ENCODE measurements at places on chromosomes 2 and 18.
A peak's percentile ranks its signal among the peaks of the same experiment; 100 is the strongest.

DNA sequence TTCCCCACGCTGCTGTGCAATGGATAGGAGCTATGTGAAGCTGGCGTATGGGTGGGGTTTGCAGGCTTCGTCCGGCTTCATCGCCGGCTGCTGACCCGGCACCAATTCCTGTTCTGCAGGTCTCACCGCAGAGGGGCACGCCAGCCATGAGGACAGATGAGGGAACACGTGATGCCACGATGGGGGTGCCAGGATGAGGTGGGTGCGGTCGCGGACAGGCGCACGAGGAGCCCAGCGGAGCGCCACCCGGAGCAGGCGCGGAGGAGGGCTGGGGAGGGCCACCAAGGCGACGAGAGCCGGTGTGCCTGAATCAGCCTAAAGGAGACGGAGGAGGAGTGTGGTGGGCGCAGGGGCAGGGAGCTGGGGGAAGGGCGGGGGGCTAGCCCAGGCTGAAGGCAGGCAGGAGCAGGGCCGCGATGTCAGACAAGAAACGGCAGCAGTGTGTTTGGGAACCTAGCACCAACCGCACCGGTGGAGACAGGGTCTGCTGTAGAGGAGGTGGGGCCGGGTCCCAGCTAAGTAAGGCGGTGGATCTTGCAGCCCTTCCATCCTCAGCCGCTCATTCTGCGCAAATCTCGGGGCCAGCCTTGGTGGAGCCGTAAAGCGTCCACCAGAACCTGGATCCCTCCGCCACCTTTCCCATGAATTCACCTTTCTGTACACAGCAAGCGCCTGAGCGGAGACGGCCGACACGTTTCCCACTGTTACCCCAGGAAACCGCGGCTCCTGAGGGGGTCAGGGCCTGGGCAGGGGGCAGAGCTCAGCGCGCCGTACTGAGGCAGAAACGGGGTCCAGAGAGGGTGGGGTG is 17.0 kb upstream of the CD8A start:
- DNase-seq, result no peak

DNA sequence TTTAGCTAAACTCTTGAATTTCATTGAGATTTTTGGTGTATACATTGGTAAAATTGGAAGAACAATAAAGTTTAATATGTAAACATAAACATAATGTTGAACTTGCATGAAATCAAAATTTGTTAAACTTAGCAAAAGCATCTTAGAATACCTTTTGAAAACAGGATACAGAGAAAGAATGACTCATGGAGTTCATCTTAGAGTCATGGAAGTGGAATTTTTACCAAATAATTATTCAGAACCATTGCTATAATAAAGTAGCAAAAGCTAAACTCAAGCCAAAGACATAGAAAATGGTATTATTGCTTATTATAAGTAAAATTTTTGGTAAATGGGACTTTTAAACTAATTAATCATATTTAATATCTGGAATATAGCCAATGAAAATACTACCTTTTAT is 841.6 kb upstream of the SLC39A10 start:
- no peak for DNase-seq

DNA sequence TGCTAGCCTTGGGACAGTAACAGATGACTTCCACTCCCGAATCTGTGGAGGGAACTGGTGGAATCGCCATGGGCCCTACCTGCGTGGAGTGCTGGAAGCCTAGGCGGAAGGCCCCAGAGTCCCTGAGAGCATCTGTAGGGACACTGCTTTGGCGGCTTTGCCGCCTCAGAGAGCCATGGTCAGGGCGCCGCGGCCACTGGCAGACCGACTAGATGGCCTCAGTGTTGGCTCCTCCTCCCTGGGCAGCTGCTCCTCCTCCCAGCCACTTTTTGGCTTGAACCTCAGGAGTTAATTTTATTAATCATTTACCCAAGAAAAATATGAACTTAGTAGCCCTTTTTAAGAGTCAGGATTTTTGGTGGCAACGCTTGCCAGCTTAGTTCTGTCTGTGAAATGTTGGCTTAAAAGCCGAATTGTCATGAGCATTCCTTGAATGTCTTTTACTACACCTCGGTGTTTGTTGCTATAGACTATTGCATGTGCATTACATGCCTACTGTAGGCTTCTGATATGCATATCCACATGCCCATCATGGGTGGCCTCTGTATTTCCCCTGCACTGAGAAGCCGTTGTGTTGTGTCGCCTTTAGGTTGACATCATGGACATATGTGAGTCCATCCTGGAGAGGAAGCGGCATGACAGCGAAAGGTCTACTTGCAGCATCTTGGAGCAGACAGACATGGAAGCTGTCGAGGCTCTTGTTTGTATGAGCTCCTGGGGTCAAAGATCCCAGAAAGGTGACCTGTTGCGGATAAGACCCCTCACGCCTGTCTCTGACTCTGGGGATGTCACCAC is 2.4 kb downstream of the KLF11 start:
- DNase-seq, result no peak

DNA sequence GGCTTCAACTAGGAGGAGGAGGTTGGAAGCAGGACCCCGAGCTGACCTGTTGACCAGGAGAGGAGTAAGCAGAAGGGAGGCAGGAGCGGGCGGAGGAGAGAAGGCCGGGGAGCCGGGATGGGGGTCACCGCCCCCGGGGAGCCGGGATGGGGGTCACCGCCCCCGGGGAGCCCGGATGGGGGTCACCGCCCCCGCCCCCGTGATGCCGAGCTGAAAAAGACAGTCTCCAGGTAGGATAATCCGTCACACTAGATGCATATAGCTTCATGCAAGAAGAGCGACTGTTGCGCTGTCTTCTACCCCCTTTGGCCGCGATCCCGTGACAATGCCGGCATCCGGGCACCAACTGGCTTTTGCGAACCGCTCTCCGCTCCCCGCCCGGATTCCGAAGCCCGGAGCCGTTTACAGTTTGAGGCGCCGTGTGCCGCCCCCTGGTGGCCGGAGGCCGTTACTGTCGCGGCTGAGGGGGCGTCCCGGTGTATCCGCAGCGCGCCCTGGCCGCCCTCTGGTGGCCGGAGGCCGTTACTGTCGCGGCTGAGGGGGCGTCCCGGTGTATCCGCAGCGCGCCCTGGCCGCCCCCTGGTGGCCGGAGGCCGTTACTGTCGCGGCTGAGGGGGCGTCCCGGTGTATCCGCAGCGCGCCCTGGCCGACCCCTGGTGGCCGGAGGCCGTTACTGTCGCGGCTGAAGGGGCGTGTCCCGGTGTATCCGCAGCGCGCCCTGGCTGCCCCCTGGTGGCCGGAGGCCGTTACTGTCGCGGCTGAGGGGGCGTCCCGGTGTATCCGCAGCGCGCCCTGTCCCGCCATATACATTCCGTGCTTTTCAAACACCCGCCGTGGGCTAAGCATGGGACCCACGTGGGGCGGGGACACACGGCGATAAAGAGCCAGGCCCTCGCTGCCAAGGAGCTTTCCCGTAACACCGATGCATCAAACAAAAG is 89.6 kb downstream of the ACTR3 start:
- peak; percentile 84 for DNase-seq

GRCh38 chr2:95091885-95092555 is 29.6 kb downstream of the MRPS5 start:
- no peak for DNase-seq

DNA sequence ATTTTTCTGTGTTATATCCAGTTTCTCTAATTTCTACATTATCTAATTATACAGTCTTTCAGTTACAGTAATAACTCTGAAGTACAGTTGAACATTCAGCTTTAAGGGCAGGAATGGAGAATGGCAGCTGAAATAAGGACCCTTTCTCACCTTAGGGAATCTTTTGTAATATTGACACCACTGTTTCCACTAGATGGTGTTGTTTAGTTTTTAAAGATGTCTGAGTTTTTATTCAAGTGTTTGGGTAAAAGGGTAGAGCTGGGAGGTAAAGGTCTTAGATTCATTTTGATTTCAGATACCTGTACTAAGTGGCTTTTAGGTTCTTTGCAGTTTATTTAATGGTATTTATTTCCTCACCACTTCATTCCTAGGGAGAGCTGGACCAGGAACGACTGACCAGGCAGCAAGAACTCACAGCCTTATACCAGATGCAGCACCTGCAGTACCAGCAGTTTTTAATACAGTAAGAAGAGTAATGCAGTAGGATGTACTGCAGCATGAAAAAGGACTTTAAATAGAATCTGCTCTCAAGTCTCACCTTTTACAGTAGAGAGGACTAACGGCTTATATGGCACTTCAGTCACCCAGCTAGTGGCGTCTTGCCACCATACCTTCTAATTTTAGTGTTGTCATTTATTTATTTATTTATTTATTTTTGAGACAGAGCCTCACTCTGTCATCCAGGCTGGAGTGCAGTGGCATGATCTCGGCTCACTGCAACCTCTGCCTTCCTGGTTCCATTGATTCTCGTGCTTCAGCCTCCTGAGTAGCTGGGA is 33.2 kb upstream of the KCNJ13 start:
- no peak for DNase-seq

- no peak for DNase-seq
These were observed 205.7 kb downstream of the BCL11A start for GRCh38 chr2:60347781-60348180.

DNA sequence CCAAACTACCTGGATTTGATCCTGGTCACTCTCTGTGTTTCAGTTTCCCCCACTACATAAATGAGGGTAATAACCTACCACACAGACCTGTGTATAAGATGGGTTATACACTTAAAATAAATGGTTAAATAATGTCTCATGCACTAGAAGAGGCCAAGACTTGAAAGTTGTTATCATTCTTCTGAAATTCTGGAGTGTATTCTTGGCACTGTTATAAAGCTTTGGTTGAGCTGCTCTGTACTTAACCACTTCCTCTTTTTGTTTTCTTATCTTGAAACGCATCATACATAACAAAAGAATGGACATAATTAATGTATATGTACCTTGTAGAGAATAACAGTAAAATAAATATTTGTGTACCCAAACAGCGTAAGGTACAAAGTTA is 281.0 kb downstream of the AFF3 start:
- DNase-seq, result no peak

- DNase-seq, result no peak
These were observed 329.7 kb upstream of the MEIS1 start for GRCh38 chr2:66105066-66105753.

DNA sequence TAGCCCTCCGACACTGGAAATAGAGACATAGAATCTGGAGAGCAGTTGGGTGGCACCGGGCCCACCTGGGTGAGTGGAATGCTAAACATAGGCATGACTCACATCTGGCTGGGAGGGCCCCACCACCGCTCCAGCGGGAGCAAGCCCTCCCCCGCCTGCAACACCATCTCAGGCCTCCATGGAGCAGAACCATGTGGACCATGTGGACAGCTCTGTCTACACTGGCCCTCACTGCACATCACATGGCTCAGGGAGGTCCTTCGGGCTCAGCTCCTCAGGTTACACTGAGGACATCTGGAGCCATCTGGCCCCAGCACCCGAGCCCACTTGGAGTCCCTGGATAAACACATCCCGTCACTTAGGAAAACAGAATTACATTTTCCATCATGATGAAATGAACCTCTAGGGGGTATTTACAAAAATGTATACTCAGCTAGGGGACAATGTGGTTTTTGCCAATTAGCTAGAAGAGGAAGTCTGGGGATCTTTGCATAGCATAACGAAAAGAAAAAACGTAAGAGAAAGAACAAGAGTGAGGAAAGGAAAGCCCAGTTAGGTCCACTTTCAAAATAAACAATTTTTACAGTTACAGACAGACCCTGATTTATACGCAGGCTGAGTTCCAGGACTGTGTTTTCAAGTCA is 30.7 kb upstream of the MLPH start:
- DNase-seq, result no peak

GRCh38 chr2:172047566-172048507 is 37.5 kb upstream of the DLX1 start:
- DNase-seq, result no peak

- DNase-seq, result no peak
These were observed 315.4 kb downstream of the ETAA1 start for GRCh38 chr2:67712484-67712883.

DNA sequence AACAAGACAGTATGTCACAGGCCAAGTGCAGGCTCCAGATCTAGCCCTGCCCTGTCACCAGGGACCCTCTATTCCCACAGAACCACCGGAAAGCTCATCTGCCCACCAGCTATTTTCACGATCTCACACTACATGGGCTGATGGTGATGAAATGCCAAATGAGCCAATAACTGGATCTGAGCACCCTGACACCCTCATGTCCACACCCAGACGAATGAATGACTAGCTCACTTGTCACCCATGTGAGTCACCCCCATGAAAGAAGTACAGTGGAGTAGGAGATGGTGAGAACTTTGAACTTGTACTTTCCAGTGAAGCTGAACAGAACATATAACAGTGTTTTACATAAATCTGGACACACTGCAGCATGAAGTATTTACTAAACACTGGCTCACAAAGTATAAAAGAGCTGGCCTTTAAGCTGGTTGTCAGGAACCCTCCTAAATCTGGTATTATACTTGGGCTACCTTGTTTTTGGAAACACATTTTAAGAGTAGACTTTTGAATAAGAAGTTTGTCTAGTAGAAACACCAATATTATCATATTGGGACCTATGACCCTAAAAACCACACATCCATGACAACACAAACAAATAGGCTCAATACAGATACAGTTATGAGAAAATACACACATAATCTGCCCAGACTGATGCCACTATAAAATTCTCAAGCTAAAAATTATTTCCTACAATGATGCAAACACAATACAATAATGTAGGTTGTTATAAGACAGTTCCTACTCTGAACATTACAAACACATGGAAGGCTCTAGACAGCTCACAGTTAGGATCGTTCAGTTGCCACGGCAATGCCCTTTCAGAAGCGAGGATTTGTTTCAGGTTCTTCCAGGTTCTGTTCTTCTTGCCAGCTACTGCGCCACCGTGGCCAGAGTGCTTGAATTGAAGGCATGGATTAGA is 19.0 kb downstream of the INO80C start:
- DNase-seq, result peak; percentile 12

- no peak for DNase-seq
These were observed 3.4 kb downstream of the CHST9 start for GRCh38 chr18:27181726-27182125.

DNA sequence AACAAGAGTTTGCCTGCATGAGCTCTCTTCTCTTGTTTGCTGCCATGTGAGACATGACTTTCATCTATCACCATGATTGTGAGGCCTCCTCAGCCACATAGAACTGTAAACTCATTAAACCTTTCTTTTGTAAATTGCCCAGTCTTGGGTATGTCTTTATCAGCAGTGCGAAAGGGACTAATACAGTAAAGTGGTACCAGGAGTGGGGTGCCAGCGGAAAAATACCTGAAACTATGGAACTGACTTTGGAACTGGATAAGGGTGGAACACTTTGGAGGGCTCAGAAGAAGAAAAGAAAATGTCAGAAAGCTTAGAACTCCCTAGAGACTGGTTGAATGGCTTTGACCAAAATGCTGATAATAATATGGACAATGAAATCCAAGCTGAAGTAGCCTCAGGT is 260.9 kb downstream of the DSC3 start:
- no peak for DNase-seq

DNA sequence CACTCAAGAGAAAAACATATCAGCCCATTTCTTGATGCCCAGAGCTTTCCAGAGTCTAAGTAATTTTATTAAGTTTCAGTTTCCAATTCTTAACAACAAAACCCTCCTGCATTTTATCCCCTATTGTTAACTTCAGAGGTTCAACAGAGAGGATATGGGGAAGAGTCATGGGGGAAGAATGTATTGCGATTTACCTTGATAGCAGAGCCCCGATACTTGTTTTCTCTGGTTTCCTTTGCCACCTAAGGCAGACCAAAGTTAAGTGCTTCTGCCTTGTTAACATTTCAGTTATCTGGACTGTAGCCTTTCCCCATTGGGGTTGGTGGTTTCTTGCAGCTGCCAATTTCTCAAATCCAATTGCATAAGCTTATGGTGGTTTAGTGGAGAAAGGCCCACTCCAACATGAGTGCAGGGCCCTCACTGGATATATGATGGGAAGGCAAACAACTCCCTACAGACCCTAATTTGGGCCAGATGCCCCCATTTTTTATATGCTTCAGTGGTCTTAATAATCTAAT is 82.0 kb upstream of the ITGB6 start:
- DNase-seq, result no peak

Data from stimulated activated CD4-positive, alpha-beta T cell treated with anti-CD3 and anti-CD28 coated beads, Interleukin-12 subunit alpha, Interleukin-12 subunit beta, amount 100 ng/mL, for 48 hours (primary cell).